Dermis microvascular lymphatic vessel endothelial cell (primary cell): ENCODE measurements at places on chromosomes 7 and 10. TPM values are rescaled to one million over a fixed set of nuclear protein-coding genes. Genes with fewer than 3 reads are reported as not detected.

DNA sequence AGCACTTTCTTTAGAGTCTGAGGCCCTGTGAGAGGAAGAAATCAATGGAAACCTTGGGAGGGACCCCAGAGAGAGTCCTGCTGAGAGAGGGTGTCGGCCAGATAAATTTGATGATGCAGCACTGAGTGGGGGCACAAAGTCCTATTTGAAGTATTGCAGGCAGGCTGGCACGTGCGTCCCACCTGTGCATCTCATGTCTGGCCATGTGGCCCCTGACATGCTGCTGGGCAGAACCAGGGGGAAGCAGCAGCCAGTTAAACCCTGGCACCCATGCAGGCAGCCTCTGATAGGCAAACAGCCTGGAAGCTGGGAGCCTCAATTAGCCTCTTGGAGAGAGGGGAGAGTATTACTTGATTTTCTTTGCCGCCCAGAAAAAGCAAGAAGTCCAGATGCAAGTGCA is 180.9 kb downstream of the PLXNA4 start:
- DNase-seq, result no peak

DNA sequence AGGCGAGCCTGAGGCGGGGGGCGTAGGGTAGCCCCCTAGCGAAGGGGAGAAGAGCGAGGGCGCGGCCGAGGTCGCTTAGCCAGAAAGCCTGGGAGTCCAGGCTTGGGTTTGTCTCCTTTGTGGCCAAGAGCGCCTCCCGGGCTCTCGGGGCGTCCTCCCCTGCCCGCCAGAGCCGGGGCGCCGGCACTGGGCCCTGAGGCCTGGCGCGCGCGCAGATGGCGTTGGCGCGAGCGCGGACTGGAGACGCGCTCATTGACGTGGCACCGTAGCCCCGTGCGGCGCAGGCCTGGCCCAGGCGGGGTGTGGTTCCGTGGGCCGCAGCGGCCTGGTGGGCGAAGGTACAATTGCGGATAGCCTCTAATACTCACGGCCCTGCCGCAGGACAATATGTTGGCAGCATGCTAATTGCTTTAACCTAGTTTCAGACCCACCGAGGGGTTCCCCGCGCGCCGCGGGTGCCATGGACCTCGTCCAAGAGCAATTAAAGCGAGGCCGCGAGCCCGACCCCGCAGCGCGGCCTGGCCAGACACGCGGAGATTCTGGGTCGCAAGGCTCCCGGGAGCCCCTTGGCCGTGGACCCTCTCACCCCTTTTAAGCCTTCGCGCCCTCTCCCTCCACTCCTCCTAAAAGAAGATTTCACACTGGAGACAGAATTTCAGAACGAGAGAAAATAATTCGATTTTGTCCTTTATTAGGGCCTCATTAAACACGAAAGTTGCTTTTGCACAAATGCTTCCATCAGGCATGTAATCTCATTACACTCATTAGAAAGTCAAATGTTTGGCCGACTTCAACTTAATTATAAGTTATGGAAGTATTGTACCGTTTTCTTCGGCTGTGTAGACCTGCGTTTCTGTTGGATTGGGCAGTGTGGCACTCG is 3.1 kb downstream of the PTF1A start:
- no peak for DNase-seq

Gene IFIT5
- 5.9 and 16.9 TPM in 2 replicates for total RNA-seq

Gene AGAP9
- 0.64 and 1.6 TPM in 2 replicates for total RNA-seq
